ENCODE measurements at places on chromosomes 1 and 21.

- no peak for DNase-seq
These were observed 164.8 kb downstream of the PPIAL4G start for GRCh38 chr1:148318123-148318903.

DNA sequence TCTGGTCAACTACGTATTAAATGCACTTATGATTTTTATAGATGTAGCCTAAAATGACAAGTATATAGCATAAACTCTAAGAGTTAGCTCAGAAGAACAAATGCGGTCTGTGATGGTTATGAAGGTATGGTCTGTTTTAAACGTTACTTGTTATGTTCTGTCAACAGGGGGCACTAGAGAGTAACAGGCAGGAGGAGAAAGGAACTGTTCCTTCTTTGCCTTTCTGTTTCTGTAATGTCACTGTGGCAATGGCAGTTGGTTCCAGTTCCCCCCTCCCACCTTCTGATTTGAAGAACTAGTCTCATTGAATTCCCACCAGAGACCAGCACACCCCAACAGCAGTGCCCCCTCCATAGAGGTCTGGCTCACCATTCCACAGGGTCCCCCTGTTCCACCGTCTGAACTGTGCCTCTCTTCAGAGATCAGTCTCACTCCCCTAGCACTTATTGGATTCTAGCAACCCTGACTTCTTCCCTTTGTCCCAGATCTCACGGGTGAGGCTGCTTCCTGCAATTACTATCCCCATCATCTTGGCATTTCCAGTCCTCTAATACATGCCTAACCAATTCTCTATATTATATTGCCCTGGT, 14.0 kb downstream of the KRTAP24-1 start:
- no peak for DNase-seq

DNA sequence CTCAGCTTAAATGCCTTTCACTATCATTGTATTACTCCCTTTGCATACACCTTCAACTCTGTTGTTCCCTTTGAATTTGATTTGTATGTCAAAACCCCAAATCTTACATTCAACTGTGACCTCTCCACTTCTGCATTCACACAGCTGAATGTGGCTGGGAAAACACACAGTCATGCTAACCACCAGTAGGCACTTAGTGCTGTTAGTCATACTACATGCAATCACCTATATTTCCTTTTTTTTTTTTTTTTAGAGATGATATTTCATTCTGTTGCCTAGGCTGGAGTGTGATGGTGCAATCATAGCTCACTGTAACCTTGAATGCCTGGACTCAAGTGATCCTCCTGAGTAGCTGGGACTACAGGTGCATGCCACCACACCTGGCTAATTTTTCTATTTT, 16.2 kb downstream of the BTBD8 start:
- DNase-seq = no peak

DNA sequence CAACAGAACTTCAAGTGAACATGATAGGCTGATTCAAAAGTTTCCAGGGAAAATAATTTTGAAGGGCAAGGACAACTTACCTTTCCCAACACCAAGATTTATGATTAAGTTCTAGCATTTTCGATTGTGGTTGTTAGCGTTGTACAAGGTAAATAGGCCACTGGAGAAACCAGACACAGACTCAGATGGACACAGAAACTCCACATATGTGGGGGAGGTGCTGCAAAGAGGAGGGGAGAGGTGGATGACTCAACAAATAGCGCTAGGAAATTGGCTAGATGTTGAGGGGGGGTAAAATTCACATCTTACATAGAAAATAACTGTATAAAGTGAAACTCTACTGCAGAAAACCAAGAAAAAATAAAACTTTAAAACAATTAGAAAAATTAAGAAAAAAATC, 564.4 kb downstream of the MATN1 start:
- no peak for DNase-seq

DNA sequence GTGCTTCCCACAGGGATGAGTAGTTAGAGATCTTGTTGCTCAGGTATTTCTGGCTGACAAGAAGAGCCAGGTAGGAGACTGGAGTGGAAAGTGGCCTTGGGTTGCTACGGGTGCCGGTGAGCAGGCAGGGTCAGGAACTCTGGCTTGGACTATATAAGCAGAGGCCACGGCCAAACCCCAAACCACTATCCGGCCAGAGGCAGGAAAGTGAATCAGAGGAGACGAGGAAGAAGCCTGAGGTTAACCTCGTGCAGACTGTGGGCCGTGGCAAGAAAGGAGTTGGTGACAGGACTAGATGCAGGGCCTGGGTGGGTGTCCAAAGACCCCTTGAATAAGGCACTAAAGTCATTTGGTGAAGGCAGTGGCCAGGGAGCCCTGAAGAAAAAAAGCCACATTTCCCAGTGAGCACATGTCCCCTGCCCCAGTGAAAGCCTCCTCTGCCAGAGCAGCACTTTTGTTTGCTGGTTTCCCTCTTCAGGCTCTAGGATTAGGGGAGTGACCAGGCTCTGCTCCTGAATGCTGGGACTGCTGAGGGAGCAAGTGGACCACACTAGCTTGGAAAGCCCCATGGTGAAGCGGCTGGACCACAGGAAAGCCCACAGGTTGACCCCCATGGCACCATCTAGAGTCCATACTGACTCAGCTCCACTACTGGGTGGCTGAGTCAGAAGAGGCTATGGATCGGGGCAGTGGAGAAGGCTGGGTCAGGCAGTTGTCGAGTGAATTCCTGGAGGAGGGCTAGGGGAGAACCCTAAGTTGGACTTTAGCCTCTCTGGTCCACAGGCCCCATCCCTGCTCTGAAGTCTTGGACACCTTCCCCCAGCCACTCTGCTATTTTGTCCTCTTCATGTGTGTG, 23.4 kb downstream of the CSF1 start:
- DNase-seq = no peak

- DNase-seq = no peak
These were observed 28.1 kb downstream of the PTPN14 start for GRCh38 chr1:214523124-214523824.

DNA sequence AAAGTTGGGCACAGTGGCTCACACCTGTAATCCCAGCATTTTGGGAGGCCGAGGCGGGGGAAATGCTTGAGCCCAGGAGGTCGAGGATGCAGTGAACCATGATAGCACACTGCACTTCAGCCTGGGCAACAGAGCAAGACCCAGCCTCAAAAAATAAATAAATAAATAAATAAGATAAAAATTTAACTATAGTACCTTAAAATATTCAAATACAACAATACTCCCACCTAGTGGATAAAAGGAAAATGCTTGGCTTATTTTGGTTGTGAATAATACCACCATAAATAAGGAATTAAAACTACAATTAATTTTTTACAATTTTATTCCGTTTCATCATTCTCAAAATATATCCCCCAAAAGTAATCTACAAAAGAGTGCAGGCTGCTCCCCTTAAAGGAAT, 8.1 kb downstream of the PSMG1 start:
- no peak for DNase-seq

- no peak for DNase-seq
These were observed at the start of gene RAP1GAP for GRCh38 chr1:21669258-21670058. TSS of gene RAP1GAP (minus strand) at chr1:21669357. CDS start at chr1:21620032, 49,325 bp downstream.

- DNase-seq = no peak
These were observed 13.3 kb downstream of the MAPKAPK2 start for GRCh38 chr1:206698011-206698410.

DNA sequence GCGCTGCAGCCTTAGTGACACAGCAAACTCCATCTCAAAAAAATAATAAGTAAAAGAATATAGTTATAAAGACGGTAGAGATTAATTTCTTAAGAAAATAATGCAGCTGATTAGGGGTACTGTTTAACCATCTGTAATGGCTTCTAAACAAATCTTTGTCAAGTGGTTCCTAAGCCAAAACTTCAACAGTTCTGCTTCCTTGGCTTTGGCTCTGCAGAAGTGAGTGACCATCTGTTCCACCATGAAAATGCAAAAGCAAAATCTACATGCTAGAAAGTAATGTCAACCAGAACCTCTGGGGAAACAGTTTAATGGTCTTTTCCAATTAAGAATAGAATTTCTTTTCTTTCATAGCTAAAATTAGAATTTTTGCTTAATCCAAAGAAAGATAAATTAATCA, 8.3 kb upstream of the SH2D5 start:
- DNase-seq = no peak

- no peak for DNase-seq
These were observed 821 bp upstream of the KHDRBS1 start for GRCh38 chr1:32012709-32013385.

DNA sequence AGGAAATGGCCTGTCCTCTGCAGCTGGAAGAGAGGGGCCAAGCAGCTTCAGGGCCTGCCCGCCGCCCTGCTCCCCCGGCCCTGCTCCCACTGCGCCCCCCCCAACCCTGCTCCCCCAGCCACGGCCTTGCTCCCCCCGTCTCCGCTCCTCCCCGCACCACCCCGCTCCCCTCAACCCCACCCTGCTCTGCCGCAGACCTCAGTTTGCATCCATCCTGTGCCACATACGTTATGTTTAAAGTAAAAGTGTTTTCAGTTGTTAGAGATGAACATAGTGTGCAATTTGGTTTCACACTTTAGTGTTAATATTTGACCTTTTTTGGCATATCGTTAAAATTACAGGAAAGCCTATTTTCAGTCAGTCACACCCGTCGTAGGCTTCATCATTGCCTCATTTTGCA, 34.1 kb upstream of the DIP2A start:
- DNase-seq = no peak

DNA sequence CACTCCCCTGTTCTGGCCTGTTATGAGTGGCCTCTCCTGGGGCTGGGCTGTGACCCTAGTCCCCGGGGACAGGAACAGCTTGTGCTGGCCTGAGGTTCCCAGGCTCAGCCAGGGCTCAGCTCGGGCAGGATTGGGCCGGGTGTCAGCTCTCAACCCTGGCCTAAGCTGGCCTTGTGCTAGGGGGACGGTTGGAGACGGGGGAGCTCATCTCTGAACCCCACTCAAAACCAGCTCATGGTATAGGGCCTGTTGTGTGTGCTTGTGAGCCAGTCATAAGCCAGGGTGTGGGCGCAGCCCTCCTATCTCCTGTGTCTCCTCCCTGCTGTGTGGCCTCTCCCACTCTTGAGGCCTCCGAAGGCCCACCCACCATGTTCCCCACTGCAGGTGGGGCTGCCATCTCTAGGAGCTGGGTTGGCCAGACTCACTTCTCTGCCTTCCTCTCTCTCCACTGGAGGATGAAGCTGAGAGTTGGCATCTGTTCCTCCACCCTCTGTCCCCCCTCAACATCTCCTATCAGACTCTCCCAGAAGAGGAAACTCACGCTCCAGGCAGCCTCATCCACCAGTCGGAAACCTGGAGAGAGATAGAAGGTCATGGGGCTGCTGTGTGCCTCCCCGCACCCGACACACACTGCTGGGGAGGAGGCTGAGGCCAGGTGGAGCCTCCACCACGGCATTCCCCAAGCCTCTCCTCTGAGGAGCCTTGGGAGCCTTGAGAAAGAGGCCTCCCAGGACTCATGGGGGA, 1.4 kb downstream of the PEAR1 start:
- DNase-seq = no peak

- no peak for DNase-seq
These were observed 17.3 kb upstream of the NMNAT2 start for GRCh38 chr1:183435497-183435896.

DNA sequence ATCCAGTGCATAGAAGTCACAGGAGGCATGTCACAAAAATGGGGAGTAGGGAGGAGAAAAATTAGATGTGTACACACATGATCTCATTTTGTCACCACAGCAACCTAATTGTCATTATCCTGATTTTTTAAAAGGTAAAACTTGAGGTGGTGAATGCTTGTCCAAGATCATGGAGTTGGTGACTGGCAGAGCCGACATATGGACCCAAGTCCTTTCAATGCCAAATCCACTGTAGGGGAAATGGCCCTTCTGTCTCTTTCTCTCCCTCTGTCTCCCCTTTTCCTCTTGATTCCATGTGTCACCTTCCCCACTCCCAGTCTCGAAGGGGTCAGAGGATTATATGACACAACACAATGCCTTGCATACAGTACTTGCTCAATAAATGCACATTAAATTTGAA, 65.7 kb upstream of the JUN start:
- no peak for DNase-seq

- DNase-seq = no peak
These were observed 74.4 kb upstream of the HSD17B7 start for GRCh38 chr1:162716123-162716522.

DNA sequence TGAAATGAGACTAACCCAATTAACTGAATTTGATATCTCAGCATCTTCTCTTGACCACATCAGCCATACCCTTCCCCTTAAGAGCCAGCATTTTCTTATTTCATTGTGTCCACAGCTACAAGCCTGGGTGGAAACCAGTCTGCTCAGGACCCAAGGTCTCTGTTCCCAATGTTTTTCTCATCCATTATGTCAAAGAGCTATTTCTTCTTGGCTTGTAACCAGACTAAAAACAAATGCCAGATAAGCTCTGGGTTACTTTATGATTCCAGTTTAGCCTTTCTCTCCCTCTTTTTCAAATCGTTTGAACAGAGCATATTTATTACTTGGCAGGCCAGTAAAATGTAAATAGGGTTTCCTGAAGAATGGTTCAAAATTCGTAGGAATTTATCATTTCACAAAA, 109.3 kb upstream of the SPATA6 start:
- no peak for DNase-seq

GRCh38 chr1:189609167-189609566, 868.5 kb downstream of the BRINP3 start:
- no peak for DNase-seq

- DNase-seq = no peak
These were observed 132.0 kb downstream of the SYF2 start for GRCh38 chr1:25100151-25100833.

GRCh38 chr1:157269656-157270375, 131.6 kb upstream of the ETV3 start:
- DNase-seq = no peak

DNA sequence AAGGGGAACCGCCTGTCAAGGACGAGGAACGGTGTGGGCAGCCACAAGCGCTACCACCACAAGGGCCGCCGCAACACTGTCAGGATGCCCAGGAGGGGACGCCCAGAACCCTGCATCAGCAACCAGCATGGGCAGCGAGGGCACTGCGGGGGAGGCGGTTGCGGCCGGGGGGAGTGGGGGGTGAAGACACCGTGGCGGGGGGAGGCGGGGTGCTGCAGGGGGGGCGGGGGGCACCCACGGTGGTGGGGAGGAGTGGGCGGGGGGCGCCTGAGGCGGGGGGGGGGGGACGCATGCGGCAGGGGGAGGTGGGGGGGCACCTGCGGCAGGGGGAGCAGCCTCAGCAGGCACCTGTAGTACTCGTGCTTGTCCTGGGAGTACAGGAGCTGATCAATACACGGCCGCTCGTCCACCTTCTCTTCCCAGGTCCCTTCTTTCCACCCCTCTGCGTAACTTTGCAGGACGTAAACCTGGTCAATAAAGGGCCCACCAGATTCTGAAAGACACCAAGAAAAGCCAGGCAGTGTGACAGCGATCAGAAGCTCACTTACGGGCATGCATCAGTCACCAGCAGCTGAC, 4.6 kb downstream of the POFUT2 start:
- DNase-seq = no peak

DNA sequence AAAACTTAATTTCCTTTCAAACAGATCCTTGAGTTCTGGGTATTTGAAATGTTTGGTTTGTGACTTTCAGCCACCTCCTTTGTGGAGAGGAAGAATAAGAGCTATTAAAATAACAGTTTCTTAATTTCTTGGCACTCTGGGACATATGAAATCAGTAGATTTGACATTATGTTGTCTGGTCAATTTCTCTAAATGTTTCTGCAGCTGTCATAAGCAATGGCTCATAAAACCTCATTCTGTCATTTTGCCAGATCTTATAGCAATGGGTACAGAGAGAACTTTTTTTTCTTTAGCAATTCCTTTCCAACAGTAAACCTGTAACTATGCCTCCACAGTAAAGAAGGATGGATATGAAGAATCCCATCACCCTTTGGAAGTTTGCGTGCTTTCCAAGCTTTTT, 52.6 kb downstream of the LAMC1 start:
- peak; percentile 15 for DNase-seq

GRCh38 chr1:89903550-89903949, 82.7 kb downstream of the LRRC8D start:
- DNase-seq = no peak

GRCh38 chr1:62528015-62528414, 69.3 kb upstream of the ANGPTL3 start:
- no peak for DNase-seq

Data from DMS79 (cell line).